ENCODE measurements at places on chromosomes 1 and 21.

GRCh38 chr1:66533804-66534740, at the start of gene SGIP1:
Gene SGIP1, plus strand, starts transcription at chr1:66534153. Its CDS starts 206 bp downstream, at chr1:66534359.
- DNase-seq = peak; percentile 9

DNA sequence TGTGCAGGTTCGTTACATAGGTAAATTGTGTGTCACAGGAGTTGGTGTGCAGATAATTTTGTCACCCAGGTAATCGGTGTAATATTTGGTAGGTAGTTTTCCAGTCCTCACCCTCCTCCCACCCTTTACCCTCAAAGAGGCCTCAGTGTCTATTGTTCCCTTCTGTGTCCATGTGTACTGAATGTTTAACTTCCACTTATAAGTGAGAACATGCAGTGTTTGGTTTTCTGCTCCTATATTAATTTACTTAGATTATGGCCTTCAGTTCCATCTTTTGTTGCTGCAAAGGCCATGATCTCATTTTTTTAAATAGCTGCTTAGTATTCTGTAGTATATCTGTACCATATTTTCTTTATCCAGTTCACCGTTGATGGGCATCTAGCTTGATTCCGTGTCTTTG, 87.3 kb downstream of the RPS6KC1 start:
- DNase-seq = no peak

DNA sequence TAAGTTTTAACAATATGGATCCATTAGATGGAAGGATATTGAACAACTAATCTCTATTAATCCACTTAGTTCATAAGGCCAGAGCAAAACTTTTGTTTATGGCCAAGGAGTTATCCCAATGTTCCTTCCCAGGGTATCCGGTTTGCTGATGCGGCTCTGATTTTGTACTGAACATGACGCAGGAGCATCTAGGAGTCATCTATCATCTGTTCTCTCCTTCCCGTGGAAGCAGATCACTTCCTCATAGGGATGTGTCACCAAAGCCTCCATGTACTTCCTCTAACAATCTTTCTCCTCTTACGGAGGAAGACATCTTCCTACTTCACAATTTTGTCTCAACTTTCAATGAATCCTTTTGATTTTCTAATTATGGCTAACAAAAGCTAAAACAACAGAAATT, 206.6 kb downstream of the APP start:
- no peak for DNase-seq

GRCh38 chr1:9680828-9681227, 29.3 kb downstream of the PIK3CD start:
- DNase-seq = no peak

- DNase-seq = no peak
Observed at GRCh38 chr1:226433341-226433720, 25.4 kb upstream of the PARP1 start.

DNA sequence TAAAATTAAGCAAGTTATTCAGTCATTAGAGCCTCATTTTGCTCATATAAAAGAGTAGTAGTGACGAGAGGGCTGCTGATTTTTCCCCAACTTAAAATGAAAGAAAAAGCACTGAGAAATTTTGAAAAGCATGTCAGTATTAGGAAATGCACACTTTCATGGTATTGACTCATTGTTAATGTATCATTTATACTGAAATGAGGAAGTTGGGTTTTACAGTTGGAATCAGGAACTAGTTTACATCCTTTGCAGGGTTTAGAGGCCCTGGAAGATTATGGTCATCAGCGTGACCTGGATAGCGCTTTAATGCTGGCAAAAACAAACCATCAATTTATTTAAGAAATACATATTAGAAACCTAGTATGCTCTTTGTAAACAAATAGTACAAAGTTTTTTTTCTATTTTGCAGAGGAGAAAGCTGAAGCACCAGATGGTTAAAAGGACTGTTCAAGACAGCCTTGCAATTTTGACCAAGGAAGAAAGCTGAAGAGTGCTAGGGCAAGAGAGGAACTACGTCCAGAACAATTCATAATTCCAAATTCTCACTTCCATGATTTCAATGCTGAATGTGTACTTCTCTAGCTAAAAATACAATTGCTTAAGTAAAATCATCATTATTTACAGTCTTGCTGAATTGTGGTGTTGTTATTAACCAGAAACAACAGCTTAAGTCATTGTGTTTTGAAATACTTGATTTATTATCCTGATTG, 94.8 kb upstream of the SGIP1 start:
- no peak for DNase-seq

DNA sequence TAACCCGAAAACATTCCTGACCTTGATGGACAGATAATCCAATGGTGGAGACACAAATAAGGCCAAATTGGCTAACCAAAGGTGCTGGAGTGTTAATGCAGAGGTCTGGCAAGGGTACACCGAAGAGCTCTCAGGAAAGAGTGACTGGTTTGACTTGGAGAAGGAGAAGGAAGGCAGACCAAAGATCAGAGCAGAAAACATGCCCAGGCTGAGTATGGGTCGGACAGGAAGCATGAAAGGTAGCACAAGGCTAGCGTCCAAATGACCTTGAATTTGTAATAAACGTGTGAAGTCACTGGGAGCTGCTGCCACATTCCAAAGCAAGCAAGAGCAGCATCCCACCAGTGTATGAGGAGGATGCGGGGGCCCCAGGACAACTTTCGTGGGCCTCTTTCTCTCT, 45.7 kb downstream of the APP start:
- DNase-seq = no peak

GRCh38 chr1:31216016-31216415, 23.7 kb downstream of the NKAIN1 start:
- DNase-seq = peak; percentile 55

DNA sequence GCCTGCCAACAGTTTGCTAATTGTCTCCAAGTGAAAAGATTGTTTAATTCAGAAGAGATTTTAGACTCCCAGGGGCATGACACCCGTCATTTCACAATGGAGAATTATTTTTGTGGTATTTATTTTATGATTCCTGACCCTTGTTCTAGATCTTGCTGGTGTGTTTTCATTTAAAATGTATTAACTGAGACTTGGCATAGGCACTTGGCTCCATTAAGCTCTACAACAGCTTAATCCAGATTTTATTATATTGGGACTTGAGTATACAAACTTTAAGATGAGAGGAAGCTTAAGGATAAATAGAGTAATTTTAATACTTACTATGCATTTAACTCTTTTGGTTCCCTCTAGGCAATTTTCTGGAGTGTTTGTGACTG, 101.3 kb upstream of the KCNE2 start:
- no peak for DNase-seq

DNA sequence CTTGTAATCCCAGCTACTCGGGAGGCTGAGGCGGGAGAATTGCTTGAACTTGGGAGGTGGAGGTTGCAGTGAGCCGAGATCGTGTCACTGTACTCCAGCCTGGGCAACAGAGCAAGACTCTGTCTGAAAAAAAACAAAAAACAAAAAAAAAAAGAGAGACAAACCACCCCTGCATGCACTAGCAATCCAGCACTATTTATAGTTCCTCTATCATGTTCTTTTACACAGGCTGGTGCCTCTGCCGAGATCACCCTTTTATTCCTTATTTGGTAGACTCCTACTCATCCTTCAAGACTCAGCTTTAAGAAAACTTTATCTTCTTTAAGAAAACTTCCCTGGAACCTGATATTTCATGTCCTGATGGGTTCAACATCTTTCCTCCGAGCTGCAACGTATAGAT, 10.8 kb downstream of the FMO5 start:
- DNase-seq = no peak

DNA sequence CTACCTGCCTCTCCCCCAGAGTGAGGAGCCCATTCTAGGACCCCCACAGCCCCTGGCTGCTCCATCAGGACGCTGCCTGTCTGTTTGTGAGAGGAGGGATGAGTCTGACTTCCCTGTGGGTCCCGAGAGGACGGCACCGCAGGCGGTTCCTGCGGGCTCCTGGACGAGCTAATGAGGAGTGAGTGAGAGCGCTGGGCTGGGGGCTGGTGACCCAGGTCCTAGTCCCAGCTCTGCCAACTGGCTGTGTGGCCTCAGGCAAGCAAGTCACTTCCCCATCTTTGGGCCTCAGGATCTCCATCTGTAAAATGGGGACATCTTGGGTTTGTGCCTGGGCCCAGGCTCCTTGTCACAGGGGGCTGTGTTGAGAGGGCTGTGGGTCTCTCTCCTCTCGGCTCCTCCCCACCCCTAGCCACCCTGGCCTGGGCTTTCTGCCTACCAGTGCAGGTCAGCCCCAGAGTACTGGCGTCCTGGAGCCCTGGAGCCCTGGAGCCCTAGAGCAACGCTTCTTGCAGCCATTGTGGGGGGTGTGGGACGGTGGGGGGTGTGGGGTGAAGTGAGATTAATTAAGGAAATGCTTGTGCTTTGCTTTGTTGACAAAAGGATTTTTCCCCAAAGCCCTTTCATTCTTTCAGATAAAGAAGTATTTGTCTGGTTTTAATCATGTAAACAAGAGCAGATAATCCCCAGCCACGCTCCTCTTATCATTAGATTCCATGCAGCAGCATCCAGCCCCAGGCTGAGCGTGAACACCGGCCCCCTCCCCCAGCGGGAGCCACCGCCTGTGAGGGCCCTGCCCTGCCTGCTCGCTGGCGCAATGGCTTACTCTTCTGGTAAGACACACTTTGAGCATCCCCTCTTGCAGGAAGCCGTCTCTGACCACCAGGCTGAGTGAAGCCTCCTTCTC, 26.8 kb downstream of the SLC1A7 start:
- no peak for DNase-seq

DNA sequence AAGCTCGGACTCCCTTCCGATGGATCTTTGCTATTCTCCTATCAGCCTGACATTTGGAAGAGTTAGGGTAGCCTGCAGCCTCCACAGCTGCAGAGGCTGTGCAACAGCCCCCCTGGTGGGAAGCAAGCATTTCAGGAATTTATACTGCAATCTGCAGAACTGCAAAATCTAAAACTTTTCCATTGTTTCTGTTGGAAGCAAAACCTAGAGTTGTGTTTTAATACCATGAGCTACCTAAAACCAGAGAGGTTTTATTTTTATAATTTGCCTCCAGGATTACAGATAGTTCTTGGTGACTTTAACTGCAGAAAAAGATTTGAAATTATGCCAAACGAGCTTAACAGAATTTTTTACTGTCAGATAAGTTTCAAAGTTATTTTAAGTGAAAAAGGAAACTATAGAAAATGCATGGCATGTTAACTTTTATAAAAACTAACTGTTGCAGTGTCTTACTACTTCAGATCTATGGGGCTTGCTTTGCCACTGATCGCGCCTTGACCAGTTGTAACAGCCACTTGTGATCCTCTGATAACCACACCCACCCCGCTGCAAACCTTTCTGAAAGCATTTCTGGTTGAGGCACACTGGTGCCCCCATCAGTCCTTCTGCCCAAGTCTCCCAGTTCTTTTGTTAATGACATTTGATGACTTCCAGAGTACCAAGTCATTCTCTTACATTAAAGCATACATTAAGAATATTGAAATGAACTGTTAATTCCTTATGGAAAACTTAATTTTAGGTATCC, 64.8 kb downstream of the PRDM2 start:
- no peak for DNase-seq

- no peak for DNase-seq
Observed at GRCh38 chr1:89581859-89582258, 51.1 kb upstream of the LRRC8C start.

GRCh38 chr1:168335500-168335899, 54.8 kb downstream of the TBX19 start:
- no peak for DNase-seq

- no peak for DNase-seq
Observed at GRCh38 chr1:12626888-12627287, 8.9 kb upstream of the DHRS3 start.

Data from NCI-H1694 (cell line).